ENCODE measurements at places on chromosomes 11 and 22.

- no peak for DNase-seq
Measured at GRCh38 chr11:121740902-121741301, 288.1 kb upstream of the SORL1-AS1 start.

- no peak for DNase-seq
Measured at GRCh38 chr11:69249311-69250185, 44.4 kb upstream of the MYEOV start.

DNA sequence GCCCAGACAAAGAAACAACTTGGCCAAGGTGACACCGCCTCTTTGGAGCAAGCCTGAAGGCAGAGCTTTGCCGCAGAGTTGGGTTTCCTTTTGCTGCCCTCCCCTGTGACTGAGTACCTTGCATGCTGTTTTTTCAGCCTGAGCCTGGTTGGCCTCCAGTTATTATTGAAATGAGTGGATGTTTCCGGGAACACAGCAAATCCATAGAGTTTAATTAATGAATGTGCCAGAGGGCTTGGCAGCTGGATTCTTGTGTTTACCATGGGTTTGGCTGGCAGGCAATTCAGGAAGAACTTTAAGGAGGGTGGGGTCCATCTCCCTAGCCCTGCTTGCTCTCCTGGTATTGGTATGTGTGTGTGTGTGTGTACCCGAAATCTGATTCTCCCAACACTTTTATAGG, 65.6 kb upstream of the CRYBB3 start:
- no peak for DNase-seq

GRCh38 chr11:41456269-41456668, 3.2 kb downstream of the LRRC4C start:
- no peak for DNase-seq

DNA sequence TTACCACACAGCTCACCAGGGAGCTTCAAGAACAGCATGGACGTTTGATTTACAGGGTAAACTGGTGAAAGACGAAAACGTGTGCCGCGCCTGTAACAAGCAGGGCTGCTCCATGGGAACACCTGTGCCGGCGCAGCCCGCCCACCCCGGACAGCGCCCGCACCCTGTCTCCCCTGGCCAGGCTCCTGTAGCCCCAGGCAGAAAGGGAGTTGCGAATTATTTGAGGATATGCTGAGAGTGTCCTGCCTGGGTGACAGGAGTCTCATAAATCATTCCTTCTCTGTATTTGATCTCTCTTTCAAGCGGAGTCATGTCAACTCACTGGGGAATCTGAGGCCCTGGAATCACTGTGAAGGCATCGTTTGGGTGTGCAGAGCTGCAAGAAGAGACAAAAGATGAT, 804.3 kb downstream of the OPCML start:
- DNase-seq: no peak

GRCh38 chr11:12223771-12224536, 113.6 kb downstream of the MICAL2 start:
- DNase-seq: no peak
